ENCODE measurements at places on chromosomes 16 and 17. TPM values are rescaled to one million over a fixed set of nuclear protein-coding genes. Genes with fewer than 3 reads are reported as not detected.

DNA sequence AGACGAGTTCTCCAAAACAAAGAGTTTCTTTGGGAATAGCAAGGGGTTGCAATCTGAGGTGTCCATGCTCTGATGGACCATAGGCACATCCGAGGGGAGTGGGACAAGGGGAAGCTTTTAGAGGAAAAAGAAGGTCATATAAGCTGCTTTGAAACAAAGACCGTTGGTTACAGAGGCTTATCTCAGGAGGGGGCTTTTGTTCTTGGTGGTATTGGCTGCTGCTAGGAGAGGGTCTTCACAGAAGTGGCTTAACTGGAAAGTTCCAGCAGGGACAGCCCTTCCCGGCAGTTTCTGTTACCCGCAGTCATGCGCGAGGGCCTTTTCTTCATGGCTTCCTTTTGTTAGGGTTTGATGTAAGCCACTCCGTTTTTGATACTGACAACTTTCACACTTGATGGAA lies 76.0 kb downstream of the RAP1GAP2 start:
- DNase-seq: no peak

DNA sequence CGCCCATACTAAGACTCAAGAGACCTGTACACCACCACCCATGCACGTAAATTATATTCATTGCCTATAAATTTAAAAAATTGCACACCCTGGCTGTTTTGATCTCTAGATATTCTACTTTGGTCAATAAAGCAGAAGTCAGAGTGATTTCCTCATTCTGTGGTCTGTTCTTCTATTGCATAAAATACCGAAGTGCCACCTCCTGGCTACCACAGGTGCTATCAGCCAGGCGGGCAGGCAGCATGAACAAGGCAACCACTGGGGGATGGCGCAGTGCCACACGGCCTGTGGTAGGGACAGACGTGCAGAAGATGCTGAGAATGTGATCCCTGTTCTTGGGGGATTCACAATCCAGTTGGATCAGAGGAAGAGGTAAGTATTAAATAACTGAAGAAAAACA lies 122.3 kb downstream of the CDK5R1 start:
- peak; percentile 32 for DNase-seq

DNA sequence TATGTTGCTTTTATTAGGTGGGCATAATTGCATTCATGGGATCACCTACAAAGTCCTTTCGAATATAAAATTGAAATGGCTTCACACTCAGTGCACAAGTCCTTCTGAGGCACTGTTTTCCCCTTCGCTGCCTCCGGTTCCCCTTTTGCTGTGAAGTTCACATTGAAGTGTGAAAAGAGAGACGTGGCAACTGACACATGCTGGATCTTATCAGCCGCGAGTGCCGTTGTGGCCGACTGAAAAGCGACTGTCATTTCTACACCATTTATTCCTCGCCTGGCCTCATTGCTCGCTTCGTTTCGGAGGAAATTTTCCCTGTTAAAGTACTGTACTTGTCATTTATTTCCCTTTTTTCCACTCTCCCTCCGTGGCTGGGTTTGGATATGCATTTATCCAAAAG lies 423.5 kb downstream of the MAF start:
- no peak for DNase-seq

- no peak for DNase-seq
These were observed 107.6 kb downstream of the SLC39A11 start for GRCh38 chr17:72984926-72985325.

The PABPN1L gene
- total RNA-seq: not detected

The CCDC78 gene
- 1.8 TPM for total RNA-seq

The SPHK1 gene
- total RNA-seq: 22.3 TPM

The MAPT gene
- 0.51 TPM for total RNA-seq

The SLC12A3 gene
- total RNA-seq: not detected

Data from fibroblast of lung (primary cell).